Panc1 (cell line): ENCODE measurements at places on chromosomes 2 and 18.
A peak's percentile ranks its signal among the peaks of the same experiment; 100 is the strongest.

GRCh38 chr18:50439460-50440015 is 64.7 kb downstream of the SKA1 start:
- no peak for DNase-seq

DNA sequence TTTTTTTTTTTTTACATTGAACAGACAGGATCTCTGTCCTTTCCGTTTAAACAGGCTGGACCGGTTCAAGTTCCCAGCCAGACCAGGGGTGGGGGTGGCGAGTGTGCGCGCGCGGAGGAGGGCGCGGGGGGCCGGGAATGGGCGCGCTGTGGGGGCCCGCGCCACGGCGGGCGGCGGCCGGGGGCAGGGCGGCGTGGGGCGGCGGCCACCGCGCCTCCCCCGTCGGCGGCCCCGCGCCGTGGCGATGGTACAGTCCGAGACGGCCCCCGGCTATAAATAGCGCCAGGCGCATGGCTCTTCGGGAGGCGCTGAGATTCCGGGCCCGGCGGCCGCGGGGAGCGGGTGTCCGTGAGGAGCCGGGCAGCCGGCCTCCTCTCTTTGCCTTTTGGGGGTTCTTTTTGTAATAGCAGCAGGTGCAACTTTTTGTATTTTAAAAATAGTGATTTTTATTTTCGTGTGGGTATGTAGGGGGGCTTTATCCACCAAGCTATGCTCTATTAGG is 430 bp upstream of the CELF4 start:
- DNase-seq: no peak

DNA sequence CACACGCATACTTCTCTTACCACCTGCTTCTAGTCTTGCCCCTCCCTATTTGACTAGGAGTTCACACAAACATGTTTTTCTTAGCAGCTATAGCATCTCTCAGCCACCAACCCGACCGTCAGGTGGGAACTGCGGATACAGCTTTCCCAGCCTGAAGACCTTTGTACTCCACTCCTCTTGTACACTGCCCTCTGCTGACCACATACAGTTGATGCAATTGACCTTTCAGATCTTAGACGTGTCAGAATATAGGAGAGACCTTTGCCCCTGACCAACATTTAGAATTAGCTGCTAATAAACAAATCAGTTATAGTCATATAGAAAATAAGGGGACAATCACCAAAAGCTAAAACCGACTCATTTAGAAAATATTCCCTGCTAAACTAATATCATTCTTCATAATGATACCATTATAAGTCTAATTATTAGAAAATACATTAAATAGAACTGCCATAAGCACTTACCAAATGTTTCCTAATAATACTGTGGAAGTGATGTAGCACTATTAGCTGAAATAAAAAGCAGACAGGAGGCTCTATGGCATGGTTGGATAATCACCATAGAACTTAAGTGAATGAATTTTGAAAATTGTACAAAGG is 208.4 kb downstream of the RAD51AP2 start:
- peak; percentile 20 for DNase-seq

GRCh38 chr18:70501358-70501757 is 212.5 kb downstream of the SOCS6 start:
- DNase-seq: no peak

GRCh38 chr2:27320958-27321543 is 1.8 kb downstream of the MPV17 start:
- DNase-seq: peak; percentile 95
